Upper lobe of left lung (tissue), 6 donors: ENCODE measurements at places on chromosomes 13 and 19.

- H3K4me3 ChIP-seq: no peak overlapping the region
- no peak overlapping the region for H3K27ac ChIP-seq
- no peaks in the 10 kb centered on the region for H3K27me3 ChIP-seq
- H3K4me1 ChIP-seq: no peaks in the 10 kb centered on the region
Observed at GRCh38 chr13:20404488-20405222, 121.0 kb downstream of the CRYL1 start.

DNA sequence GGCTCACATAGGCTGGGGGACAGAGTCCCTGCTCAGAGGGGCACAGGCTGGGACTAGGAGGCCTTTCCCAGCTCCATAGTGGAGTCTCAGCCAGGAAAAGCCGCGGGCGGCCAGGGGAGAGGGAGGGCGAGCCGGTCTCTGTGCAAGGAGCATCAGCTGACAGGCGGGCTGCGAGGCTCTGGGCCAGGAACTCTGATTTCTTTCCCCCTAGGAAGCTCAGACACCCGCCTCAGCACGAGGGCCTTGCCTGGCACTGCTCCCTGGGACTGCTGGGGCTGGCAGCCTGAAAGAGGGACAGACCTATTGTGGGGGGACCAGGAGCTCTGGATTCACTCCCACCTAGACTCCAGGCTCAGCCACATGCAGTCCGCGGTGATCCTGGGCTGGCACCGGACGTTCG lies 2.2 kb upstream of the PLK5 start:
- no peak overlapping the region for H3K4me3 ChIP-seq
- no peaks in the 10 kb centered on the region for H3K36me3 ChIP-seq
- H3K27ac ChIP-seq: no peak overlapping the region
- no peaks in the 10 kb centered on the region for H3K4me1 ChIP-seq

DNA sequence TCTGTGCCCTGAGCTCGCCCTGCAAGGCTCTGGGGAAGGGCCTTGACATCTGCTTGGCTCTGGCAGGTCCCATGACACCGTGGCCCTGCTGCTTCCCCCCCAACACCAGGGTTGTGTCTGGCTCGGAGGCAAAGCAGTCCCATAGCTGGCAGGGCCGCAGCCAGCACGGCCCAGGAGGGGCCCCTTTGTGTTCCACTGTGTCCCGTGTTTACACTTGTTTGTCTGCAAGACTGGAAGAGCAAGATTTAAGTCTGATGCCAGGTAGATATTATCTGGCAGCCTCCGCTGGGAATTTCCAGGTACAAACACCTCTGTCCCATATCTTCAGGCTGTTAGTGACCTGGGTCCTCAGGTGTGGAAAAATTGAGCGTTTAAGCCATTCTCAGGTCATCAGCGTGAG lies 44.3 kb downstream of the MCF2L start:
- DNase-seq: no peak
- H3K27ac ChIP-seq: no peak overlapping the region
- H3K4me1 ChIP-seq: peaks cover 3% of the 10 kb centered on the region
- no peaks in the 10 kb centered on the region for H3K36me3 ChIP-seq
- H3K4me3 ChIP-seq: no peak overlapping the region

GRCh38 chr19:11767633-11768133 lies 883 bp downstream of the ZNF441 start:
- H3K4me1 ChIP-seq: peaks cover 16% of the 10 kb centered on the region
- H3K27ac ChIP-seq: peak overlapping the region; percentile 95
- DNase-seq: peak; percentile 55

DNA sequence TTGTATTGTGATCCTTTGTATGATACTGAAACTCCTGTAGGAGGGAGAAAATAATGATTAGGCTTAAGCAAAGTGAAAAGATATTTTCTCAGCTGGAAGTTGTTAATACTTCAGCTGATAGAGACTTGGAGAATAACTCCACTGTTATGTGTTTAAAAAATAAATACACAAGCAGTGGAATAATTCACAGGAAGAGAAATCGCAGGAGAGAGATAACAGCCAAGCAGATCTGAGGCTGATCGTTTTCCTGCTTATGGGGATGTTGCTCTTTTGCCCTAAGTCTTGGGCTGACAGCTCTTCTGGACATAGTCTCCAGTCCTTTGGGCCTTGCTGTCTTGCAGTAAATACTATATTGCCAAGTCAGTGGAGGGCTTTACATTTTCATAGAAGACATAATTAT lies 93.3 kb downstream of the OLFM4 start:
- no peak overlapping the region for H3K4me3 ChIP-seq
- H3K36me3 ChIP-seq: no peaks in the 10 kb centered on the region
- H3K4me1 ChIP-seq: no peaks in the 10 kb centered on the region
- H3K27me3 ChIP-seq: peaks cover 5% of the 10 kb centered on the region

GRCh38 chr19:35781650-35782049 lies 6.3 kb downstream of the ARHGAP33 start:
- peaks cover 45% of the 10 kb centered on the region for H3K36me3 ChIP-seq
- no peak for DNase-seq
- H3K27ac ChIP-seq: no peak overlapping the region
- H3K4me3 ChIP-seq: no peak overlapping the region

DNA sequence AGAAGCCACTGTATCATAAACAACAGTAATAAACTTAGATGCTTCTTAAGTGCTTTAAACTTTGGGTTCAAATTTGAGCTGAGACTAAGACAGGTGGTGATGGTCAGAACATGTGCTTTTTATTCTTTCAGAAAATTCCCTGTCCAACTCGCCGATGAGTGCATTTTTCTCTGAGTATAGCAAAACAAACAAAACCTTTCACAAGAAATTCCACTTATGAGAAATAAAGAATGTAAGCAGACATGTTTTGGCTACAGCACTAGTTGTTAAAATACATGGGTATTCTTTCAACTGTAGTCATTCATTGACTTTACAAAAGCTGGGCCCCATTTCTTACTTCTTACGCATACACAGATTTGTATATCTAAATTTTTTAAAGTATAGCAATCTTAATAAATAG lies 125.6 kb downstream of the SPRY2 start:
- no peak for DNase-seq
- no peak overlapping the region for H3K27ac ChIP-seq
- no peak overlapping the region for H3K4me3 ChIP-seq
- H3K27me3 ChIP-seq: no peaks in the 10 kb centered on the region

- no peaks in the 10 kb centered on the region for H3K36me3 ChIP-seq
- no peak overlapping the region for H3K27ac ChIP-seq
- H3K27me3 ChIP-seq: no peaks in the 10 kb centered on the region
Observed at GRCh38 chr13:28049215-28049614, 51.2 kb downstream of the FLT3 start.

- H3K36me3 ChIP-seq: no peaks in the 10 kb centered on the region
- peak within 1 kb of the TSS; percentile 51 for H3K27ac ChIP-seq
- peak within 1 kb of the TSS; percentile 40 for H3K4me3 ChIP-seq
Observed at GRCh38 chr13:113122550-113123225, at the start of gene F10. F10 (plus strand) TSS chr13:113122799; CDS start chr13:113122856, 57 bp downstream.

DNA sequence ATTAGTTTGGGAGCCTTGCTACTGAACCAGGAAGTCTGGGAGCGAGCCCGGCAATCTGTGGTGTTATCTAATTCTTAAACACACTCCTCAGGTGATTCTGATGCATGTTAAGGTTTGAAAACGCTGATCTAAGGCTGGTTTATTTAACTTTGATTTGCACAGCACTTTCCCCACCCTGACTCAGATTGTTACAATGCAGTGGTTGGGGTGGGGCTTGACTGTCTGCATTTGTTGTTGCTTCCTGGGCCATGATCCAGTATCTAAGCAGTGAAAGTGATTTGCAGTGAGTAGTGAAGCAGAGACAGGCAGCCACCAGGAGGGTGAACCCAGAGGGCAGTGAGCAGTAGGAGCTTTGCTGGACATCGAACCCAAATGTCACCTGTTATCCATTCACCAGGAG lies 81.6 kb upstream of the ARGLU1 start:
- DNase-seq: no peak
- no peaks in the 10 kb centered on the region for H3K27me3 ChIP-seq
- H3K27ac ChIP-seq: peak overlapping the region; percentile 71
- H3K4me1 ChIP-seq: peaks cover 4% of the 10 kb centered on the region
- no peak overlapping the region for H3K4me3 ChIP-seq
- H3K36me3 ChIP-seq: no peaks in the 10 kb centered on the region

GRCh38 chr13:30796132-30796572 lies 60.8 kb downstream of the ALOX5AP start:
- H3K4me1 ChIP-seq: peaks cover 15% of the 10 kb centered on the region
- no peaks in the 10 kb centered on the region for H3K36me3 ChIP-seq
- DNase-seq: no peak
- H3K27ac ChIP-seq: no peak overlapping the region
- H3K4me3 ChIP-seq: no peak overlapping the region
